ENCODE measurements at places on chromosomes 11 and 22. TPM values are rescaled to one million over a fixed set of nuclear protein-coding genes. Genes with fewer than 3 reads are reported as not detected.
A peak's percentile ranks its signal among the peaks of the same experiment; 100 is the strongest.

DNA sequence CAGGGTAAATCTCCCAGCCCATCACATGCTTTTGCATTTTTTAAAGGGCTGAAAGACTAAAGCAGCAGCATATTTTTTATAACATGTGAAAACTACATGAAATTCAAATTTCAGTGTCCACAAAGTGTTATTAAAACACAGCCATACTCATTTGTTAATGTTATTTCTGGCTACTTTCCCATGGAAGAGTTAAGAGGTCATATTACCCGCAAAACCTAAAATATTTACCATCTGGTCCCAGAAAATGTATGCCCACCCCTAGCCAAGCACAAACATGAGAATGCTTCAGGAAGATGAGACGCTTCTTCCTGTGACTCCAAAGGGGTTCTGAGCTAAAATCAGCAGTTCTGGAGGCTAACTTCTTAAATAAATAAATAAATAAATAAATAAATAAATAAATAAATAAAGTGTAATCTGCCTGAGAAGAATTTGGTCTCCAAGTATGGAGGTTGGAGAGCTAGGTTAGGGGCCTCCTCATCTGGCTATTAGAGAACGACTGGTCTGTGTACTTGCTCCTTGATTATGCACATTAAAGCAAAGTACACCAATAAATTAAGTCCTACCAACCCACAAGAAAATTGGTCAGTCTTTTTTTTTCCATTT lies 9.7 kb downstream of the IMMP1L start:
- DNase-seq, result no peak

DNA sequence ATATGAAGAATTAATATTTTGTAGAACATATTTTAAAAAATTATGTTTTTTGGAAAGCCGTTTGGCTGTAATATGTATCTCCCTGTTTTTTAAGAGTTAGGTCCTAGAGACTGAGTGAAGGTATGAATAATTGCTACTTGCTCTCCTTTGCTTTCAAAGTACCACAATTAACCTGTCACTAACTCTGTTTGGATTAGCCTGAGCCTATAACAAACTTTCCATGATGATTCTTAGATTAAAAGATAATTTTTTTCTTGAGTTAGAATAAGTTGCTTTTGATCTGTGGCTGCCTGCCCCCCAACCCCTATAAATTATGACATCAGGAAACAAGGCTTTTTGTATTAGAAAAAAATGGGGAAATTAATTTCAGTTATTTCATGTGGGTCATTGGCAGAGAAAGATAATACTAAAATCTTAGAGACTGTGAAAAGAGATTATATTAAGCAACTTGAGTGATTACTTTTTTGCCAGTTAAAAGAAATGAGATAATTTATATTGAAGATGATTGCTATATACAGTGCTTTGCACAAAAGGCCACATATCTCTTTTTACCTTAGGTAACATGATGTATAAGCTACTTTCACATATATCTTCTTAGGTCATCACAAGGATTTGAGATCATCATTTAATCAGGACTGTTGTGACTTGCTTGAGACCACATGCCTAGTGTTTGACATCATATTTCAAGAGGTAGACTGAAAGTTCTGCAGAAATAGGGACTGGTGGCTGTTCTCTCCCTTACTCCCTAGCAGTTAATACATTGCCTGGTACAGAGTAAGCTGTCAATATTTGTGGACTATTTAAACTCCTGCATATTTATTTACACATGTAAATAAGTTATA lies 9.6 kb downstream of the MTMR3 start:
- no peak for DNase-seq

GRCh38 chr11:111299101-111300026 lies 1.0 kb downstream of the POU2AF3 start:
- DNase-seq, result peak; percentile 7

GRCh38 chr11:97033178-97033577 lies 643.4 kb downstream of the JRKL start:
- DNase-seq, result no peak

Gene SCO2
- 8.2 TPM for total RNA-seq

Gene NCAM1
- not detected for total RNA-seq

Gene OPCML
- 0.95 TPM for total RNA-seq

Gene RASL10A
- total RNA-seq, result 0.35 TPM

Gene SYVN1
- 42.2 TPM for total RNA-seq

Data from HFFc6 (cell line).